ENCODE measurements at places on chromosomes 5 and 9.

DNA sequence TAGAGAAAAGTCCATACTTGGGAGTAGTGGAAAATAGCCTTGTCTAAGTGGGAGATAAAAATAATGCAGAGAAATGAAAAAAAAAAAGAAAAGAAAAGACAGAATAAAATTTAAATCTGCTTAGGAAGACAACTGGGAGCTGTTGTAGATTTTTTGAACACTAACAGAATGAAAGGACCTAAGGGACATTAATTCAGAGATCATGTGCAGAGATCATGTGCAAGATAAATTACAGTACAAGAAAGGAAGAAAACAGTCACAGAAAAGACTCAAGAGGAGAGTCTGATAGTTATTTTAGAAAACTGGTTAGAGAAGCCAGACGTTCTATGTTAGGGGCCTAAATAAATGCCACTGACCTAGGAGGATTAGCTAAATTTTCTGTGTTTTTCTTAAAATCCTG lies 1226.8 kb upstream of the NUDT12 start:
- DNase-seq = no peak

DNA sequence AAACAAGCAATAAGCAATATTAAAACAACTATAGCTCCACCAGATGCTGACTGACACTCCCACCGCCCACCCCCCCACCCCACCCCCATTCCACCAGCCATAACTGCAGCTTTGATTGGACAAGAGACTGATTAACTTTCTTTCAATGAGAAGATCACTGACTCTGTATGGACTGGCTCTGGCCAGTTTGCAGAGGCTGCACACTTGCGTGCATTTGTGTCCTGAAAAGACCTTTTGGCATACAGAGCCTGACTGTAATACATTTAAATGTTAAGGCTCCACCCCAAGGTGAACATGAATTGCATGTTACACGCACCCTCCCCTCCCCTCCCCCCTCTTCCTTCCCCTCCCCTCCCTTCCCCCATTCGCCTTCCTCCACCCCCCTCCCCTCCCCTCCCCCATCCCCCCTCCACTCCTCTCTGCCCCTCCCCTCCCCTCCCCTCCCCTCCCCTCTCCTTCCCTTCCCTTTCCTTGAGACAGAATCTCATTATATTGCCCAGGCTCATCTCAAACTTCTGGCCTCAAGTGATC lies 31.1 kb downstream of the FGD3 start:
- no peak for DNase-seq

DNA sequence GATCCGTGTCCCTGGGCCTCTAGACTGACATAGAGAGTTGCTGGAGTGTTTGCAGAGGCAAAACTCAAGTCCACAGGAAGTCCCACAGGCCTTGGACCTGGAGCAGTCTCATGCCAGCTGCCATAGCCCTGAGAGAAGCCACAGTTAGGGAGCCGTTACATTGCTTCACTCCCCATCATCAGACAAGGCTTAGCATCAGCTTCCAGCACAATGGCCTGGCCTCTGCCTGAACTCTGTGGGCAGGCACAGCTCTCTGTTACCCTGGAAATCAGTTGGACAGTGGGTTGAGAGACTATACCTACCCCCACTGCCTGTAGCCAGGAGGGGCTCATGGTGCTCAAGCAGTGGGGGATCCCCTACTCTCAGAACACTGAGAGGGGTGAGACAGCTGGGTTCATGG lies 16.2 kb upstream of the C9orf72 start:
- DNase-seq = no peak

DNA sequence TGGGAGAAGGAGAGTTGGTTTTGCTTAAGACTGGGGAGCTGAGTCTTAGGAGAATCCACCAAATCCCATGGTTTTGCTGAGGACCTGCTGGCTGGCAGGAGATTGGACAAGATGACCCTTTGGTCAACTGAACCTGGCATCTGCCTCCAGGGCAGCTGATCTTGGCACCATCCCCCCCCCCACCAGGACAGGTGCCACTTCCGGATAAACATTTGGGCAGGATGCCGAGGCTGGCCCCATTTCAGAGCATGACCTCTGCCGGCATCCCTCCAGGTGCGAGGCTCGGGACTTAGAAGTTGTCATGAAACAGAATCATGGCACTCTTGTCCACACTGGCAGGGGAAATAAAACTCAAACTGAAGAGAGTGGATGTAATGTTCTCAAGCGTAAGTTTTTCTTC lies 165.6 kb downstream of the MACROH2A1 start:
- DNase-seq = no peak

- DNase-seq = no peak
These were observed 21.2 kb downstream of the SPATA31D3 start for GRCh38 chr9:81964218-81965171.

DNA sequence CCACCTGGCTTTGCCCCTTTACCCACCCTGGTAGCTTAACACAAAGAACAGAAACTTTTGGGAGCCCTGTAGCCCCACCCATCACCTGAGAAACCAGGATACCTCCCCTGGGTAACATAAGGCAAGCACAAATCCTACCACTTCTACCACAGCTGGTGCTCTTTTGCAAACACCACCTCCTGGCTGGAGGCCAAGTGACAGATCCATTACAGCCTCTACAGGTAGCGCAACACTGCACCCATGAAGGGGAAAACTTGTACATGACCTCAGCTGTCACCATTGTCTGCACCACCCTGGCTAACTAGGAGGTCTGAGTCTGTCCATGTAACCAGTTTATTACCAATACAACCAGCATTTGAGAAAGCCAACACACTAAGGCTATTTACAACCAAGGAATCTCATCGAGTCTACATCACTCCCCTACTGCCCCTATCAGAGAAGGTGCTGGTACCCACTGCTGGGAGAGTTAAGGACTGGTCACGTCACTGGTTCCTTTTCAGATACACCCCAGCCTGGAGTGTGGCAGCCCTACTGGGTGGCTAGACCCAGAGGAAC lies 128.6 kb downstream of the PJA2 start:
- peak; percentile 9 for DNase-seq

Measured in Jurkat, Clone E6-1 (cell line).